ENCODE measurements at places on chromosomes 16 and 17. TPM values are rescaled to one million over a fixed set of nuclear protein-coding genes. Genes with fewer than 3 reads are reported as not detected.

GRCh38 chr17:80708480-80708879 is 163.8 kb downstream of the RPTOR start:
- DNase-seq = no peak

Gene NACA2
- total RNA-seq = not detected

Gene SCARF1
- total RNA-seq = 0.16 TPM

GRCh38 chr17:34820248-34820801 is 140.9 kb downstream of the CCT6B start:
- DNase-seq = no peak

Gene TMEM98
- total RNA-seq = 118 TPM

GRCh38 chr17:39174920-39175694 is 9.1 kb upstream of the ARL5C start:
- no peak for DNase-seq

Gene HOXB1
- total RNA-seq = not detected

DNA sequence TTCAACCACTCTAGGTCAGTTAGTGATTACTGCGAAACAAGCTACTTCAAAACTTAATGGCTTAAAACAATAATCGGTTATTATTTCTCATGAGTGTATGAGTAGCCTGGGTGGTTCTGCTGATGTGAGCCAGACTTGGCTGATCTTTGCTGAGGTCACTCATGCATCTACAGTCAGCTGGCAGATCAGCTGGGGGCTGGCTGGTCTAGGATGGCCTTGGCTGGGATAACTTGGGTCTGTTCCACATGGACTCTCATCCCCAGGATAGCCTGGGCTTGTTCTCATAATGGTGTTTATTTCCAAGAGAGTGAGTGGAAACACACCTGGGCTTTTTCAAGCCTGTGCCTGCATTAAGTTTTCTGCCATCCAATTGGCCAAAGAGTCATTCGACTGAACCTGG is 13.0 kb downstream of the CCDC182 start:
- no peak for DNase-seq

Gene CALCOCO2
- total RNA-seq = 55.1 TPM

GRCh38 chr16:15529673-15530072 is 95.3 kb downstream of the BMERB1 start:
- DNase-seq = no peak

DNA sequence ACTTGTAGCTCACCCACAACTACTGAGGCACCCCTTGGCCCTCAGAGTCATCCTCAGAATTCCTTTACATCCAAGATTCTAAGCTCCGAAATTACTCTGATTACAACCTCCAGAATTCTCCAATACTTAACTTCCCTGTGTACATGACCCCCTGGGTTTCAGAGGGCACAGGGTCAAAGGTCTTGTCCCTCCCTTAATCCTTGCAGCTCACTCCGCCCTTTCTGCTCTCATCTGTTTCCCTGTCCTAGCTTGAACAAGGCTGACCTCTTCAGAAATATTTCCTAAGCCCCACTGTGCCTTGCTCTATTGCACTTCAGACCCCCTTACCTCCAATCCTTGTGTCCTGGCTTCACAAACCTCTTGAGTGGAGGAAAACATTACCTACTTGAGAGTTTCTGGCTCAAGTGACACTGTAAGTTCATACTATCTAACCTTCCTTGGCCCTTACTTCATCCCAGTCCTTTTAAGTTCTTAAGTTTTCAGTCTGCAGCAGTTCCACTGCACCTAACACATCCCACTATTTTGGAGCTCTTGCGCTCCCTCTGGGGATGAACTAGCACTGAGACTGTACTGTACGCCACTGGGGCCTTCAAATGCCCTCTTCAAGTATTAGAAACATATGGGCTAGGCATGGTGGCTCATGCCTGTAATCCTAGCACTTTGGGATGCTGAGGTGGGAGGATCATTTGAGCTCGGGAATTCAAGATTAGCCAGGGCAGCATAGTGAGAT is 6.2 kb downstream of the N4BP1 start:
- no peak for DNase-seq

Gene SSTR5
- total RNA-seq = not detected

- DNase-seq = no peak
Measured at GRCh38 chr16:64498363-64498762, 623.5 kb downstream of the CDH11 start.

DNA sequence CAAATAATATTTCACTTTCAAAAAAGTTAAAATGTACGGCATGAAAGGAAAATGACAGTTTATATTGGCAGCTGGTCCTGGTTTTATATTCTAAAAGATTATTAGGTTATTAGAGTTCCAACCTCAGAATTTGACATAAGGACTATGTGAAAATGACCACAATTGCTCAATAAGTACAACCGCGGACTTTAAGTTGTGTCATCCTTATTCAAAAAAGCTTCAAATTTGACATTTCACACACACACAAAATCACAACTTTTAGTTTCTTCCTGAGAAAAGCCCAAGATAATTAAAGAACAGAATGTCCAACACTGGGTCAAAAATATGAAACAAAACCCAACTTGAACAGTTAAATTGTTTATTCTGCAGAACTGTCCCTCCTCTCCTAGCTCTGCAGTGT is 133.2 kb upstream of the AXIN2 start:
- no peak for DNase-seq

Gene SLC47A1
- total RNA-seq = not detected

Gene EPOP
- 0.29 TPM for total RNA-seq

Gene NPIPB9
- 1.4 TPM for total RNA-seq

DNA sequence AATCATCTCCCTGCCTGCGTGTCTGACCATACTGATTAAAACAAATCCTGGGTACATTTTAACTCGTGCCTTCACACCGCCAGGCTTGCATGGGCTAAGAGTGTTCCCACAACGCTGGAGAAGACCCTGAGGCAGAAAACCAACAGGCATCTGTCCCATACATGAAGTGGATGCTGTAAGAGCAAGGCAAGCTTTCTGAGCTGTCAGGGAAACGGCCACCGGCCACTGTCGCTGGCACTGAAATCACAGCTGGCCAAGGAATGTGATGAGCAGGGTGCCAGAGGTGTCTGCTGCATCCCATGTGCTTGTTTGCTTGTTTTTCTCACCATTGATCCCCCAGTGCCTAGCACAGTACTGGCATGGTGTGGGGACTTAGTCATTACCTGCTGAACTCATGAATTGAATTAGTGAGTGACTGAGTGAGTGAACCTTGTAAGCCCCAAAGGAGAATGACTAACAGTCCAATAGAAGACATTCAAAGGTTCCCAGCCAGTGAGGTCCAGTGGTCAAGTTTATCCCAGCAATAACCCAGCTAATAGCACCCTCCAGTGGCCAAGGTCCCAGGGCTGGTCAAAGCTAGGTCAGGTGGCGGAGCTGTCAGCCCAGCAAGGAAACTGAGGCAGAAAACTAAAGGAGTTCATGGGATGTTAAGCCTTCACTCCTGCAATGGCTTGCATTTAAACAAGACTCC is 92.7 kb upstream of the CDH5 start:
- no peak for DNase-seq

DNA sequence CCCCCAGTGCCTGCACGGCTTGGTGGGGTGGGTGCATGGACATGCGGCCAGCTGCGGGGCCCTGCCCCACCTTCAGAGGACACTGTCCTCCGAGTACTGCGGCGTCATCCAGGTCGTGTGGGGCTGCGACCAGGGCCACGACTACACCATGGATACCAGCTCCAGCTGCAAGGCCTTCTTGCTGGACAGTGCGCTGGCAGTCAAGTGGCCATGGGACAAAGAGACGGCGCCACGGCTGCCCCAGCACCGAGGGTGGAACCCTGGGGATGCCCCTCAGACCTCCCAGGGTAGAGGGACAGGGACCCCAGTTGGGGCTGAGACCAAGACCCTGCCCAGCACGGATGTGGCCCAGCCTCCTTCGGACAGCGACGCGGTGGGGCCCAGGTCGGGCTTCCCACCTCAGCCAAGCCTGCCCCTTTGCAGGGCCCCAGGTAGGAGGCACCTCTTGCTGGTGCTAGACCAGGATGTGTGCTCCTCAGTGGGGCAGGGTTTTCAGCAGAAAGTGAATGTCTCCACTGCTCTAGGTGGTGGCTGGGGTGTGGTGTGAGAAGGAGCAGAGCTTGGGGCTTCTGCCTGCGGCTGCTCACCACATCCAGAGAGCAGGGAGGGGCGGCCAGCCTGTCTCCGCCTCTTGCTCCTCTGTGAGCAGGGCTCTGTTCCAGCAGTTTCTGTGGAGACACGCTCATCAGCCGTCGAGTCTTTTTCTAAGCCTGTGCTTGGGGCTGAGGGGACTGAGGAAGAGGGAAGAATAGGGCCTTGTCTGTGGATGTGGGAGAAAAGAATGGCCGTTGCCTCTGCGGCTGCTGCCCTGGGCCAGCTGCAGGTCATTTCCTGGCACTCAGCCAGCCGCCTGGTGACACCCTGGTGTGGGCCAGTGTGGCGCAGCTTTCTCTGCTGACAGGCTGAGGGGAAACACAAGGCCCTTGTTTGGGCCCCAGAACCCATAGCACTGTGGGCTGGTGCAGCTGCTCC is 2.2 kb downstream of the ZNF276 start:
- DNase-seq = no peak
